IPS DF 19.7 (cell line): ENCODE measurements at places on chromosomes 2 and 18.

DNA sequence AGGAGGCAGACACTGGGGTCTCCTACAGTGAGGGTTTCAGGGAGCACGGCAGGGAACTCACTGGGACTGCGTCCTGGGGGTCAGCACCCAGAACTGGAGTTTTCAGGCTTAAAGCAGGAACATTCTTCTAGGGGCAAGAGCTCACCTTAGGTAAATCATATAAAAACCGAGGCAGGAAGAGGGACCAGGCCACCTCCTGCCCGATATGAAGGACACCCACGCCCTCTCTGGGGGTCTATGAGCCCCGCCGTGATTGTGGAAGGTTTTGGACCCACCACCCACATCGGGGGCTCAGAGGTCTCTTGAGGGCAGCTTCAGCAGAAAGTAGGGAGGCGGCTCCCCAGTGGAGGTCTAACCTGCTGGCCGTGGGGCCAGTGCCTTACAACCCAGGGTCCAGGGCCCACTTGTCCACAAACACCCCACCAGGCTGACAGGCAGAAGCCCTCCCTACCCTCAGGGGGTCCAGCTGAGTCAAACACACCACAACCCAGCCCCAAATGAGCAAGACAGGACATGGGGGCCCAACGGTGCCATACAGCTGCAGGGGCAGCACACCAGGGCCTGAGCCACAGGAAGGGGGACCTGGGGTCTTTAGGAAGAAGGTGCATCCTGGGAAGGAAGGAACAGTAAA lies 25.3 kb downstream of the CROCC2 start:
- no peak for DNase-seq

GRCh38 chr2:231132129-231132528 lies 7.3 kb upstream of the HTR2B start:
- no peak for DNase-seq

DNA sequence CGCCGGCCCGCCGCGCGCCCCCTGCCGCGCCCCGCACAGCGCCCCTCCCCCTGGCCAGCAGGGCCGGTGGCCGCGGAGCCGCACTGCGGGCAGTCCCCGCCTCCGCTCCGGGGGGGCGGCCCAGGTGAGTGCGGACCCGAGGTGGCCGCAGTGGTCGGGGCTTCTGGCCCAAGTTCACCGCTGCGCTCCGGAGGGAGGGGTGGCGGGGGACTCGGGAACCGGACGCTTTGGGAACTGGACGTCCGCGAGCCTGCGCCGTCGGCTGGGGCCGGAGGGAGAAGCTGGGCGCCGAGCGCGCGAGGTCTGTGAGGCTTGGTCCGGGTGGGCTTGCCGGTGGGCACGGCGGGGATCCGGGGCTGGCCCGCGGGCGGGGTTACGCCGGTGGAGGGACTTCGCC lies 591 bp upstream of the LDLRAD4 start:
- DNase-seq, result no peak

DNA sequence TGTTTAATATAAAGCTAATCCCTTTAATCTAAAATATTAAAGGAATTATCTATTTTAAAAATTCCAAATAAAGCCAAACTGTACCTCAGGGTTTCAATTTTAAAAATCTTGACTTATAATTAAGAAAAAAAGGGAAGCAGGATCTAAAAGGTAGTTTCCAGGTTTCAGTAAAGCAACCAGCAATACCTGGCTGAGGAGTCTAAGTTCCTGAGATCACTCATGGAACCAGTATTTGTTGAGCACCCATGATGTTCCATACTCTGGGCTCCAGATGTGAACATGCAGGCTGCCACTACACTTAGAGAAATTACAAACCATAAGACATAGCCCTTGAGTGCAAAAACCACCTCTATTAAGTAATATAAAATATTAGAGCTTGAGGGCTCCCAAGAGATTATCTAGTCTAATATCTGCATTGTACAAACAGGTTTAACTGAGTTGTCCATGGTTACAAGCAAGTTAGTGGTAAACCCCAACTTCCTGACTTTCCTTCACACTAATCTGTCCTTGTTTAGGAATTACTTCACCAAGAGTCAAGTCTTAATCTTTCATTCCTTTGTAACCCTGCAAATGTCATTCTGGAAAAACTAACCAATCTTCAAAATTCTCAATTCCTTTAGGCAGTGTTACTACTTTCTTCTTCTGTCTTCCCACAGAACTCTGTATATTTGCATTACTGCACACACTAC lies 49.2 kb downstream of the CLASP1 start:
- no peak for DNase-seq

- no peak for DNase-seq
Measured at GRCh38 chr18:80166240-80166639, 57.2 kb downstream of the ADNP2 start.

DNA sequence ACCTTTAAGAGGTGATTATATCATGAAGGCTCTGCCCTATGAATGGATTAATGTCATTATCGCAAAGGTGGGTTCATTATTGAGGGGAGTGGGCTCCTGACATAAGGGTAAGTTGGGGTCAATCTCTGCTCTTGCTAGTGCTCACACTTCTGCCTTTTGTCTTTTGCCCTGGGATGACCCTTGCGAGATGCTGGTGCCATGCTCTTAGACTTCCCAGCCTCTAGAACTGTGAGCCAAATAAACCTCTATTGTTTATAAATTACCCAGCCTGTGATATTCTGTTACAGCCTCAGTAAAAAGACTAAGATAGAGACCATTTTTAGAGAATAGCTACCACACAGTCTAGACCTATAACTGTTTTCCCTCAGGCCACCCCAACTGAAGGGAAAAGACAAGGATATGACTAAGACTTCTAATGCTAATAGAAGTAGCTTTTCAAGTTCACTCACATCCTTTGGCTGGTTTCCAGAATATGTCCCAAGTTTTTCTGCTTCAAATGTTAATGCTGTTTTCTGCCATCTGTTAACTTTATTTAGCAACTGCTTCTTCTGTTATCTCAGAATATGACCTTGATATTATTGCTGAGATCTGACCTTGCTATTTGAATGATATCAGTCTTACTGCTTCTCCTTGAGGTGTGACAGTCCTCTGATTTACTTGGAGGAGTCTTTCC lies 65.1 kb upstream of the STAM2 start:
- DNase-seq, result no peak

GRCh38 chr2:46298522-46299353 lies 1.5 kb downstream of the EPAS1 start:
- no peak for DNase-seq

DNA sequence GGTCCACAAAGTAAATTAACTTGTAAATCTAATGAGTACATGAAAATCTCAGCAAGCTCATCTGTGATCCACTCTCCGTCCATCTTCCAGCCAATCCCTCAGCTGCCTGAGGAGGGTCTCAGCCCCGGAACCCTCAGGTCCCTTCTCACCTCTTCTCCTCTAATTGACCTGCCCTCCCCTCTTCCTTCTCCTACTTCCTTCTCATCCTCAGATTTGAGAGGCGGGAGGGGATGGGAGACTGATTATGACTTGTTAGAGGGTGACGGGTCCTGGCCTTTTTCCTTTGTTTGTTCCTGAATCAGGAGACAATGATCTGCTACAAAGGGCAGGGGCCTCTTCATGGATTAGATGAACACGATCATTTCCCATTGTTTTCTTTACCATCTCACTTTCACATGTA lies 80.1 kb downstream of the CYBRD1 start:
- DNase-seq, result no peak

- DNase-seq, result no peak
Measured at GRCh38 chr18:57220480-57220879, 73.6 kb downstream of the BOD1L2 start.

DNA sequence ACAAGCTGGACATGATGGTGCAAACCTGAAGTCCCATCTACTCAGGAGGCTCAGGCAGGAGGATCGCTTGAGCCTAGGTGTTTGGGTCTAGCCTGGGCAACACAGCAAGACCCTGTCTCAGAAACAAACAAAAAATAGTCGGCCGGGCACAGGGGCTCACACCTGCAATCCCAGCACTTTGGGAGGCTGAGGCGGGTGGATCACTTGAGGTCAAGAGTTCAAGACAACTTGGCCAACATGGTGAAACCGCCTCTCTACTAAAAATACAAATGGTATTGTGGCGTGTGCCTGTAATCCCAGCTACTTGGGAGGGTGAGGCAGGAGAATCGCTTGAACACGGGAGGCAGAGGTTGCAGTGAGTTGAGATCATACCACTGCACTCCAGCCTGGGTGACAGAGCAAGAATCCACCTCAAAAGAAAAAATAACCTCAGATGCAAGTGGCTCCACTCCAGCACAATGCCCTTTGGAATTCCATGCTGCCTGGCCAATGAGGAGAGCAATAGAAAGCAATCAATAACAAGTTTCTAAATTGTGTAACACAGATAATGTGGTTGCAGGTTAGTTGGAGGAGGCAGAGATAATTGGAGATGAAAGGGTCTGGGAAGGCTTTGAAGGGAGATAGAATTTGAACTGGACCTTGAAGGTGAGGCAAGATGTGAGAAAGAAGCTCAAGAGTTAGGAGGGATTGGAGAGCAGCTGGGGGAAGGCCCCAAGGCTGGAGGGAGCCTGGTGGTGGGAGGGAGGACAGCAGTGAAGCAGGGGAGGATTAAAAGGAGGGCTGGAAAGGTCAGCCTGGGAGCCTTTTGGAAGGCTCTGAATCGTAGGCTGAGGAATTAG lies 6.0 kb downstream of the TTC31 start:
- DNase-seq, result no peak

DNA sequence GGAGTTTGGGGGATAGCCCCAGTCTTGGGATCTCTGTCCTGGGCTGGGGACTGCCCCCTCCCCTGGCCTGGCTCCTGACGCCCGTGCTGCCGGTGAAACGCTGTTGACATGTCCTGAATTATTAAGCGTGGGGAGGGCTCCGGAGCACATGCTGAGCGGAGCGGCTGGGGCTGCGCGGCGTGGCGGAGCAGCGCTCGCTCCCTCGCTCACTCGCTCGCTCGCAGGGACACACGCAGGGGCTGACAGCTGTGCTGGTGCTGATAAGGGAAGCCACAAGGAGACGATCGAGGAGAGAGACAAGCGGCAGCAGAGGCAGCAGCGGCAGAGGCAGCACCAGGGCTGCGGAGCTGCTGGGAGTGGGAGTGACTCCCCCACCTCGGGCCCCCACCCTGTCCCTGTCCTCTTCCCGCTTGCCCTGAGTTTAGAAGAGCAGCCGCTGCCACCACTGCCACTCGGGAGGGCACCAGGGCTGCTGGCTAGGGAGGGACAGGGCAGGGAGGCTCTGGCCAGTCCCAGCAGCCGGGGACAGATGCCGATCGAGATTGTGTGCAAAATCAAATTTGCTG lies at the start of gene ASIC4:
ASIC4 (plus strand) TSS at position 287 of the 566 bp plus-strand sequence; CDS start at position 530, 243 bp downstream.
- DNase-seq, result no peak

GRCh38 chr18:22335731-22336198 lies 82.0 kb downstream of the CTAGE1 start:
- DNase-seq, result no peak

DNA sequence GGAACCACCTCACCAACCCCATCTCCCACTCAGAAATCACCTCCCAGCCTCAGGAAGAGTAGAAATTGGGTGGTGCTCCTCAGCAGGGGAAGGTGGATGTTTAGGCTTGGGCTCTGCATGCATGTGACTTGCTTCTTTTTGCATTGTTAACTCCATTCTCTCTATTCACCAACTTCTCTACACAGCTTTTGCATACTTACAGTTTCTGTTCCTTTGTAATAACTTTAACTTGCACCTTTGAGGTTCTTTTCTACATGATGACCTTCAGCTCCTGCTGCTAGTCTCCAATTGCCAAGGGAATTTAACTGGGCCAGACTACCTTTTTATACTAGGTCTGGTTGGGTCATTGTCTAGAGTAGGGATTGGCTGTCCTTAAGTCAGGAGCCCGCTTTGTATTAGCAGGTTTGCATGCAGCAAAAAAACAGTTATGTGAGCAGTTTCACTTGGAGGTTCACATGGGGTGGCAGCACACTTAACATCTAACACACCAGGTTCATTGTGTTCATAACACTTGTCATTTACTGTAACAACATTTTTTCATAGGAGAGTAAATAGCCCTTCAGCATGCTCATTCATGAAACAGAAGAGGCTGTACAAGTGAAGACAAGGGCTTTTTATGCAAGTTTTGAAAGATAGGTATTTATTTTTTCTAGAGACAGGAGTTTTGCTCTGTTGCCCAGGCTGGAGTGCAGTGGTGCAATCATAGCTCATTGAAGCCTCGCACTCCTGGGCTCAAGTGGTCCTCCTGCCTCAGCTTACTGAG lies 12.0 kb downstream of the MRPL35 start:
- no peak for DNase-seq

DNA sequence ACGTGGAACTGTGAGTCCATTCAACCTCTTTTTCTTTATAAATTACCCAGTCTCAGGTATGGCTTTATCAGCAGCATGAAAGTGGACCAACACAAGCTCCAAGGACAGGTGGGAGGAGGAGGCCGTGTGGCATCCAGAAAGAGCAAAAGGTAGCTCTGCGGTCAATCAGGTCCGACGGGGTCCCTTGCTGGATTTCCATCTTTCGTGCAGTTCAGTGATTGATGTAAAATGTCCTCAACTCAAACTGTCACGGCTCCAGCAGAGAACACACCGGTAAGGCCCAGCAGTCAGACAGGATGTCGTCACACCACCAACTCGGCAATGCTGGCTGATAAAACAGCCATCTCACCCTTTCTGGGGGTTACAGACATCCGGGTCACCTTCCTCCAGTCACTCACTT lies 123.3 kb downstream of the PXDN start:
- no peak for DNase-seq

DNA sequence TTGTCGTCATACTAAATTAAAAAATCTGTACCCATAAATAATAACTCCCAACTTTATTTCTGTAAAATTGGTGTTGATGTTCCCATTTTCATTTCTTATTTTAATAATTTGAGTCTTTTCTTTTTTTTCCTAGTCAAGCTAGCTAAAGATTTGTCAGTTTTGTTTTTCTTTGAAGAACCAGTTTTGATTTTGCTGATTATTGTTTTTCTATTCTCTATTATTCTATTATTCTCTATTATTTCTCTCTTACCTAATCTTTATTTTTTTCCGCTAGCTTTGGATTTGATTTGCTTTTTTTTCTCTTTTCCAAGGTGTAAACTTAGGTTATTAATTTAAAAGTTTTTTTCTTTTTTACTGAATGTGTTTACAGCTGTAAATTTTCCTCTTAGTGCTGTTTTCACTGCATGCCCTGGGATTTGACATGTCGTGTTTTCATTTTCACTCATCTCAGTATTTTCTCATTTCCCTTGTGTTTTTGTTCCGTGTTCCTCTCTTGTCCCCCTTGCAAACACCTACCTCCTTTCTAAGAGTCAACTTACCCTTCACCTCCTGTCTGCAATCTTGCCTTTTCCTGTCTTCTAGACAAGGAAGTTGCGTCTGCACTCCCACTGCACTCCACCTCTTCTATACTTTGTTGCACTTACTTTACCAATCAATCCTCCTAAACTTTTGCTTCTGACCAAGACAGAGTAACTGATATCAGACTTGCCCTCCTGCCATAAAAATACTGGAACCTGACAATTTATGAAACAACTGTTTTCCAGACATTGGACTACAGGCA lies 18.8 kb downstream of the PSMG2 start:
- no peak for DNase-seq

- DNase-seq, result no peak
Measured at GRCh38 chr2:187593697-187594096, 39.5 kb upstream of the TFPI start.
